Testis (tissue), 5 donors: ENCODE measurements at places on chromosomes 2 and 18. TPM values are rescaled to one million over a fixed set of nuclear protein-coding genes. Genes with fewer than 3 reads are reported as not detected.

ATP6V1C2 gene
- 3.6 TPM for polyA plus RNA-seq

DNA sequence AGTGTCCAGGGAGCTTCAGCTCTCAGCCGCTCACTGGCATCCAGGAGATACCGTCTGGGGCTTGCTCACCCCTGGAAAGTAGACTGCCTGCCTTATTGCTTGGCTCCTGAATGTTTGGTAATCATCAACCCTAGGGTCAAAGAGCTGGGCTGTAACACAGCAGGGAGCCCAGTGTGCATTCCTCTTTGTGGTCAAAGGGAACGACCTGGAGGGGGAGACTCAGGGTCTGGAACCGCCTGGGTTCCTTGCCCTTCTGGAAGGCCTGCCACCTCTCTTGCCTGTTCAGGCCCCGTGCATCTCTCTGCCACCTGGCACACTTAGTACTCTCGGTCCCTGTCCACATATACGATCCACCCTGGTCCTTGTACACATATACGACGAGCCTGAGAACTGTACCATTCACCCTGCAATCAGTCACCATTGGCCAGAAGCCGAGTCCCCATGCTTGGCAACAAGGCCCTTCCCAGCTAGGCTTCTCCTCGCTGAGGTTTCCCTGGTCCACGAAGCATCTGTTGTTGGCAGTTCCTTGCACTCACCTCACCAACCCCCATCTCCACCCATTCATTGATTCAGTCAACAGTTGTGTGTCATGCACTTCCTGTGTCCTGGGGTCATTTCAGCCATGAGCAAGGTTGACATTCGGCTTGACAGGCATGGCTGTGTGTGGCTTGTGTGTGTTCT lies at the start of gene NAT8:
Gene NAT8 (minus strand): TSS at position 85 of the 681 bp plus-strand sequence. CDS start 794 bp downstream, outside the sequence.
- no peaks in the 10 kb centered on the region for H3K36me3 ChIP-seq
- H3K4me3 ChIP-seq = no peak within 1 kb of the TSS
- H3K4me1 ChIP-seq = peaks cover 5% of the 10 kb centered on the region
- no peaks in the 10 kb centered on the region for H3K27me3 ChIP-seq
- no peak within 1 kb of the TSS for H3K27ac ChIP-seq

DNA sequence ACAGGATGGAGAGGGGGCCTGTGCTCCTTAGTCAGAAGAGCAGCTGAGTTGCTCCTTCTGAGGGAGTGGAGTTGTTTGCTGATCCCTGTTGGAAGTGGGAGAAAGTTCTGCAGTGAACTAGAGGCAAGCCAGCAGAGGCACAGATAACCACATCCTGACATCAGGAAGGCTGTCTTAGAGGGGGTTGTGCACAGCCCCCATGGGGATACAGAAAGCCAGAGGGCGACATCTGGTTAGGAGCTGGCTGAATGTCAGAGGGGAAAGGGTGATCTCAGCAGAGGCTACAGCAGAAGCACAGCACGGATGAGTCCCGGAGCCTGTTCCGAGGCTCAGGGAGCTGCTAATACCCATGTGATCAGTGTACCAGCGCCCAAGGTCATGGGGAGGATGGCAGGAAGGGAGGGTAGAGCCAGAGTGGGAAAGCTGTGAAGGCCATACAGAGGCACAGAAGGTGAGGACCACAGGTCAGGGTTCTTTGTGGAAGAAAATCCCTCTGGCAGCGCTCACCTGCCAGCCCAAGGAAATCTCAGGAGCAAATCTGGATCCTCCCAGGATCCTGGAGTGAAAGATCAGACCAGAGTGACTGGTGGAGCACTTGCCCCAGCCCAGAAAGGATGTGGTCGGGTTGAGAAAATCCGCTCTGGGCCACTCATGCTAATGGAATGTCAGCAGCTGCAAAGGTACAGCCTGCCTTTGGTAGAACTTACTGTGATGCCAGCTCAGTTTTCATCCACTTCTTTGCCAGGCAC lies 111.8 kb downstream of the STPG4 start:
- H3K27me3 ChIP-seq = no peaks in the 10 kb centered on the region
- no peaks in the 10 kb centered on the region for H3K36me3 ChIP-seq
- no peak overlapping the region for H3K4me3 ChIP-seq
- peak; percentile 87 for DNase-seq

- H3K4me3 ChIP-seq = no peak overlapping the region
- no peak for DNase-seq
- no peaks in the 10 kb centered on the region for H3K36me3 ChIP-seq
- no peak overlapping the region for H3K27ac ChIP-seq
- H3K27me3 ChIP-seq = no peaks in the 10 kb centered on the region
These were observed 98.2 kb upstream of the EPAS1 start for GRCh38 chr2:46198966-46199365.

- H3K27me3 ChIP-seq = no peaks in the 10 kb centered on the region
- no peak overlapping the region for H3K27ac ChIP-seq
- H3K36me3 ChIP-seq = no peaks in the 10 kb centered on the region
- no peak overlapping the region for H3K4me3 ChIP-seq
These were observed 22.8 kb downstream of the CCNYL1 start for GRCh38 chr2:207734264-207734635.

- H3K27ac ChIP-seq = no peak overlapping the region
- H3K4me1 ChIP-seq = no peaks in the 10 kb centered on the region
- no peak for DNase-seq
- no peak overlapping the region for H3K4me3 ChIP-seq
- H3K27me3 ChIP-seq = no peaks in the 10 kb centered on the region
These were observed 1.0 kb upstream of the ANKRD62 start for GRCh38 chr18:12092398-12093229.
